NCI-H69 (cell line): ENCODE measurements at places on chromosomes 7 and 10.
A peak's percentile ranks its signal among the peaks of the same experiment; 100 is the strongest.

DNA sequence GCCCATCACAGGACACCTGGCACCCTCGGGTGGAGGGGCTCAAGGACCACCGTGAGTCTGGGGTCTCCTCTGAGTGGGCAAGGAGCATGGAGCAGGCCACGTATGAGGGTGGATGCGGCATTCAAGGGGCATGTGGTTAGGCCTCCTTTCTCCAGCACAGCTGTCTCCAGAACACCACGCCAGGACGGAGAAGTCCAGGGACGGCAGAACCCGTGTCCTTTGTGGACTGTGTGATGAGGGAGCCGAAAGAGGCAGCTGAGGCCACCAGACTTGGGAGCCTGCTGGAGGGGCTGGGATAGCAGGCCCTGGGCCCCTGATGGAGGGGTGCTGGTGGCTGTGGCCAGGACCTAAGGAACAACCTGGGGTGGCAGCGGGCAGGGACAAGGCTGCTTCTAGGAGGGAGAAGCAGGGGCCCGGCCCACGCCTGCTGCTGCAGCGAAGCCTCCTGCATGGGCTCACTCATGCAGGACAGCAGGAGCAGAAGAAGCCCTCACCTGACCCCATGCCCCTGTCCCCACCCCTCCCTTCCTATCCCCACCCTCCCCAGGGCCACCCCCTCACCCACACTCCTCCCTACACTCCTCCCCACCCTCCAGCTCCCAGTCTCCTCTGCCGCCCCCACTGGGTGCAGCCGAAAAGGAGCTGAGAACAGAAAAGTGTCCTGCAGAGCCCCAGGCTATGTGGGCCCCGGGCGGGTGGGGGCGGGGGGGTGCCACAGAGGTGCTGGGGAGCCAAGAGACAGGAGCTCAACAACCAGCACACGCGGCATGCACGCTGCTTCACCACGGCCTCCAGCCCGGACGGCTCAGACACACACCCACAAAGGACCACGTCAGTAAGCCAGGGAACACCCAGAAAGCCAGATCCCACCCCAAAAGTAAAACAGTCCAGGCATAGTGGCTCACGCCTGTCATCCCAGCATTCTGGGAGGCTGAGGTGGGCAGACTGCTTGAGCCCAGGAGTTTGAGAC, 29.7 kb downstream of the ZFAND2A start:
- no peak for DNase-seq

GRCh38 chr10:7243139-7243538, 167.7 kb downstream of the SFMBT2 start:
- DNase-seq, result no peak

DNA sequence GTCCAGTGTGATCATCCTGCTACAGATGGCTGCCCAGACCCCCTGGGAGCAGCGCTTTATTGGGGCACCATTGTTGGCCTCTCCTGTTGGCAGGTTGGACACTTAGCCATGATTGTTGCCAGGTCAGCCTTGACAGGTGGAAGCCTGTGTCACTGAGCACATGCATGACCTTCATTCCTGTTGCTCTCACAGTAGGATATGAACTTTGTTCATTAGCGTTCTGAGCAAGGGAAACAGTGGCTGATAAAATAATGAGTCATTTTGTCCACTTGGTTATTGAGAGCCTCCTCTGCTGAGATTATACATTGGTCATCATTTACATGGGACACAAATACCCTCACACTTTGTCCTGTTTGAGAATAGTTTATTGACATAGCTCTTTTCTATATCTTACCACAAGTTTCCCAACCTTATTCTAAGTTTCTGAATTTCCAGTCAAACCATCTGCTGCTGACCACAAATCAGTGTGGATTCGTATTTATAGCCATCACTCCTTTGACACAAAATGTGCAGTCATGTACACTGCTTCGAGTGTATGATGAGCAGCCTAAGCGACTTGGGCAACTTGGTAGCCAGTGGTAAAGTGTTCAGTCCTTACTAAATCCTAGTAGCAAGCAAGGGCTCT, 102.6 kb downstream of the TPST1 start:
- DNase-seq, result peak; percentile 46

- no peak for DNase-seq
Observed at GRCh38 chr7:50738932-50739331, 43.8 kb downstream of the GRB10 start.

DNA sequence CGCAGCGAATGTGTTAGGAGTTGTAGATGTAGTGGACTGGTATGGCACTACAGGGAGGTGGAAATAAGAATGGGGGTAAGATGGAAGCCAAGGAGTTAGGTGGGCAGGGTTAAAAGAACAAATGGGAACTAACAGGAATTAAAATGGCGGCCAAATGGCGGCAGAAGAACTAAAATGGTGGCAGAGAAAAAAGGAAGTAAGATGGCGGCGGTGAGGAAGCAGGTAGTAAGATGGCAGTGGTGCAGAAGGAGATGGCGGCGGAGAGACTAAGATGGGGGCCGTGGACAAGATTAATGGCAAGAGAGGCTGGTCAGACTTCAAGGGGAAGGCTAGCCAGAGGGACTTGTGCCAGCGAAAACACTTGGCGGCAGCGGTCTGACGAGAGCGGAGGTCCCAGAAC, 44.5 kb downstream of the ZNF138 start:
- no peak for DNase-seq

DNA sequence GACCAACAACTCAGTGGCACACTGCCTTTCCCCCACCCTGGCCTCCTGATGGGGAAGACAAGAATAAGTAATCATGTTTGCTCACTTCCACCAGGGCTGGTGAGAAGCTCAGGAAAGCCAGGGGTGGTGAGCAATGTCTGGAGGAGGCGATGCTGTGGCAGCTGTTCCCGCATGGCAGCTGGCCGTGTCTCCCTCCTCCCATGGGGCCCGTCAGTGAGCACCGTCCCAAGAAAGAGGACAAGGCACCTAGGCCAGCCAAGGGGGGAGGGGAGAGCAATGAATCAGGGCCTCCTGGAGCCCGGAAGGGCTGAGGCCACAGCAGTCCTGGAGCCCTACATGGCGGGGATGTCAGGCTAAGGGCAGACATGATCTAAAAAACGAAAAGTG, 69.2 kb upstream of the INSIG1 start:
- DNase-seq, result peak; percentile 59

DNA sequence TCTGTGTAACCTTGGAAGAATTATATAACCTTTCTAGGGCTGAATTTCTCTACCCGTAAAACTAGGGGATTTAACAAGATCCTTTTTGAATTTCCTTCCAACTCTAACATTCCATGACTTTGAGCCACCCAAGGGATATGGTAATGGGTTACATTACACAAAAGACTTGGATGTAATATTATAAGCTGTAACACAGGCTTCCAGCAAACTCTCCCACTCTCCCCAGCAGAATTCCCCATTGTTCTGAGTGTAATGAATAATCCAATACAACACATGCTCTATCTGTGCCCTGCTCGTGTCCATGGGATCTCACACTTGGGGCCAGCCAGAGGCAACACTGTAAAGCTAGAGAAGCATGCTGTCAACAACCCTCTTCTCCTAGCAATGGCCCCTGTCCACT, 790.6 kb upstream of the AUTS2 start:
- no peak for DNase-seq

DNA sequence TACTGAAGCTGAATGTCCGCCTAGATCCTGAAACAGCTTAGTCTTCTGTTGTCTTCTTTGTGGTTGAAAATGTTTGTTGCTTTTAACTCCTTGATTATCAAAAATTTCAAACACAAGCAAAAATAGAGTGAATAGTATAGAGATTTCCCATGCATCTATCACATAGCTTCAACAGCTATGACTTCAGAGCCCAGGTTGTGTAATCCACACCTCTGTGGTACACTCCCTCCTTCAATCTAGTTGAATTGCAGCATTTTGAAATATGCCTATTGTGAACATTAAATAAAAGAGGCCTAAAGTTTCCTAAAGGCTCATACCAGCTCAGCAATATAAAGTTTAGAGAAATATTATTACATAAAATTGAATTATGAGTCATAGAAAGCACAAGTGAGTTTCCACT, 204.7 kb upstream of the HDAC9 start:
- no peak for DNase-seq

DNA sequence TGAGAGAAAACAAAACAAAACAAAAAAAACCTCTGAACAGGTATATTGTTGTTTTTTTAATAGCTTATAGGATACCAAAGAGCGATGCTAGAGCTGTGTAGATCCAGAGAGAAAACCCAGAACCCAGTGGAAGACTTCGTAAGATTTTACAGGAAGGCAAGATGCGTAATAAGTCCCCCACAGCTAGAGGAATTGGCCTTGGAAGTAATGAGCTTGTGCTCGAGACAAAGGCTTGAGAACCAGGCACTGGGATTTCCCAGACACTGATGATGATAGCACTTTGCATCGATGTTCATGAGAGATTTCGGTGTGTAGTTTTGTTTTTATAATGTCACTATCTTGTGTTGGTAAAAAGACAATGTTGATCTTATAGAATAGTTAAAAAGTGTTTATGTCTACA, 821.5 kb upstream of the IGFBP3 start:
- DNase-seq, result no peak

- DNase-seq, result no peak
Observed at GRCh38 chr7:100171840-100172239, 3.4 kb upstream of the GAL3ST4 start.

- no peak for DNase-seq
Observed at GRCh38 chr10:126702181-126702580, 31.7 kb upstream of the C10orf90 start.

- DNase-seq, result no peak
Observed at GRCh38 chr10:61448091-61448490, 5.1 kb downstream of the TMEM26 start.

DNA sequence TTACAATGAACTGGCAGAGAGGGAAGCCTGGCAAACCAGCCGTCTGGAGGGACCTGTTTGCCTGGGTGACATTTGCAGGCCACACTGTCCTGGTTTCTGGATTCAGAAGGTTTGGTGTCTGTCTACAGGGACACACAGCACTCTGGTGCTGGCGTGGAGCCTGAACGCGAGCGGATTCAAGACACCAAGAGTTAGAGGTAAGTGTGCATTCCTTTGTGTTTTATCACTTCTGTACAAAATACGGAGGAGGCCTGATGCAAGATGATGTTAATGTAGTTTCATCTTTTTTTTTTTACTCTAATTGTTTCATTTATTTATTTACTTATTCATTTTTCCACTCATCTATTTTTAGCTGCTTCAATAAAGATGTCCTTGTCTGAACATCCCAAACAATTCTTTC, 485.3 kb upstream of the ADARB2 start:
- no peak for DNase-seq

DNA sequence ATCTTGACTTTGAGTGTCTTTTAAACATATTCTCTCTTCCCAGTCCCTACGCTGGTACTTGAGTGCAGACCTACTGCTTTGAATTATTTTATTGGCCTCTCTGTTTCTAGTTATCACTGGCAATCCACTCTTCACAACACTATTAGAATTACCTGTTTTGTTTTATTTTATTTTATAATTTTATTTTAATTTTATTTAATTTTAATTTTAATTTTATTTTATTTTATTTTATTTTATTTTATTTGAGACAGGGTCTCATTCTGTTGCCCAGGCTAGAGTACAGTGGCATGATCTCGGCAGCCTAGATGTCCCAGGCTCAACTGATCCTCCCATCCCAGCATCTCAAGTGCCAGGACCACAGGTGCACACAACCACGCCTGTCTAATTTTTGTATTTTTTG, 6.8 kb downstream of the STK17A start:
- DNase-seq, result no peak

DNA sequence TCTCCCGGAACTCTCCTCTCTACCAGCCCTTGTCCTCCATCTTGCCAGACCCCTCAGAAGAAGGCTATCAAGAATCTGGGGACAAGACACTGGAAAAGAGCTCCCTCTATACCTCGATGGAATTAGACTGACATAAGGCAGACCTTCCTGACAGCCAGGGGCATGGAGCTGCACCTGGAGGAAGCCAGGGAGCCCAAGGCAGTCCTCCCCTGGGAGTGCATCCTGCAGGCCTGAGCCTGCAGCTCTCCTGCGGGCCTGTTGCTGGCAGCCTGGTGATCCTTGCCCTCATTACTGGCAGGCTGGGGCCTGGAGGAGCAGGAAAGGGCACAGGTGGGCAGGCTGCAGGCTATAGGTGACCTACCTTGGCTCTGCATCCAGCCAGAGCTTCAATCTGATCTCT, 323.4 kb downstream of the GRID1 start:
- peak; percentile 76 for DNase-seq

DNA sequence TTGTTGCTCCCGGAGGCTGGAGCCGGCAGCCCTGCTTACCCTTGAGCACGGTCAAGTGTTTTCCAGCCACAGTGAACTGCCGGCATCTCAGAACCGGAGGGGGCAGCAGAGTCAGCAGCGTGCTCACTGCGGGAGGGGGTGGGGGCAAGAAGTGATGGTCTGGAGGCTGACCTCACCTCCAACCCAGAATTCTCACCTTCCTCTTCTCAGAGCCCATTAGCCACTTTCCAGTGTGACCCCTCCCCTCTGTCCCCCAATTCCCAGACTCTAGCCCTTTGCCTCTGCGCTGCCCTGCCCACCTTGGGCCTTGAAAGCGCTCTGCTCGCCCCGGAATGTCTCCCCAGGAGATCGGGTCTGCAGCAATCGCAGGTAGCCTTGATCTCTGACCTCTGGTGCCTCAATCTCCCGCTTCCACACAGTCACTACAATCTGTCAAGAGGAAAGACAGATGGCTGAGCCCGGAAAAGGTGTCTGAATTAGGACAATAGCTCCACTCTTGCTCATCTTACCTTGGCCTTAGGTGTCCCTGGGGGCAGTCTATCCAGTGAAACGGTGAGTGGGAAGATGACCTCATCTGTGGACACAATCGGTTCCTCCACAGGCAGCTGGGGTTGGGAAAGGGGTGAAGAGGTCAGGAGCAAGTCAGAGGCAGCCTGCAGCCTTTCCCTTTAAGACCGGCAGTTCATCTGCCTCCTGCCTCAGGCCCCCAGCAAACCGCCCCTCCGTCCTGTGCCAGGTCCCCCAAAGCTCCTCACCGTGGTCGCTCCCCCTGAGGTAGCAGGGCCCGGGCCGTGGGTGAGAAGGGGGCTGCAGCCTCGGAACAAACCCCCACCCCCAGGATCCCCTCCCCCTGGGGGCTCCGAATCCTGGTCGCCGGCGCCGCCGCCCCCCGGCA, 942 bp downstream of the TRAPPC14 start:
- peak; percentile 71 for DNase-seq

GRCh38 chr7:115297656-115298055, 375.8 kb downstream of the MDFIC start:
- DNase-seq, result peak; percentile 81

- no peak for DNase-seq
Observed at GRCh38 chr7:76513817-76514799, 3.8 kb downstream of the UPK3B start.

DNA sequence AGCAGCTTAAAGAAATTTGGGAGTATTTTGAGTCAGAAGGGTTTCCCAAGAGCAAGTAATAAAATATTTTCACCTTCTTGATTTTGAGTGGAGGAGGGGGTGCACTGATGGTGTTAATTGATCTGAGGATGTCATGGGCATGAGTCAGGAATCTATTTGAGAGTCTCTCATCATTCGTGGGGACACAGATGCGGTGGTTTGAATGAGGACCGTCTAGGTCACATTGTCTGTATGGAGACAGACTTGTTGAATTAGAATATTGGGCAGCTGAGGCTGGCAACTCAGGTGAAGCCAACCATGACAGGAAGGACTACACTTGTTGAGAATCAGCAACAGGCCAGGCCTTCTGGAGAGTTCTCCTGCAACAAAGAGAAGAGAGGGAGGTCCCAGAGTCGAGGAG, 127.0 kb downstream of the INSYN2A start:
- no peak for DNase-seq
